ENCODE measurements at places on chromosomes 12 and 14. TPM values are rescaled to one million over a fixed set of nuclear protein-coding genes. Genes with fewer than 3 reads are reported as not detected.
A peak's percentile ranks its signal among the peaks of the same experiment; 100 is the strongest.

DNA sequence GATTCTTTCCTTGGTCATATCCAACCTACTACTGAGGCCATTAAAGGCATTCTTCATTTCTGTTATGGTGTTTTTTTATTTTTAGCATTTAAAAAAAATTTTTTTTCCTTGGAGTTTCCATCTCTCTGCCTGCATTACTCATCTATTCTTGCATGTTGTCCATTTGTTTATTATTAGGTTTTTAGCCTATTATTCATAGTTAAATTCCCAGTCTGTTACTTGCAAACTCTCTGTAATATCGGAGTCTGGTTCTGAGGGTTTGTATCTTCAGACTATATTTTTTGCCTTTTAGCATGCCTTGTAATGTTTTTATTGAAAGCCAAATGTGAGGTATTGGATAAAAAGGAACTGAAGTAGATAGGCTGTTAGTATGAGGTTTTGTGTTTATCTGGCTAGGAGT lies 284.3 kb downstream of the FUT8 start:
- no peak overlapping the region for H3K4me3 ChIP-seq
- no peaks in the 10 kb centered on the region for H3K27me3 ChIP-seq
- no peaks in the 10 kb centered on the region for H3K36me3 ChIP-seq
- no peaks in the 10 kb centered on the region for H3K4me1 ChIP-seq
- no peak overlapping the region for H3K27ac ChIP-seq
- DNase-seq = no peak

DNA sequence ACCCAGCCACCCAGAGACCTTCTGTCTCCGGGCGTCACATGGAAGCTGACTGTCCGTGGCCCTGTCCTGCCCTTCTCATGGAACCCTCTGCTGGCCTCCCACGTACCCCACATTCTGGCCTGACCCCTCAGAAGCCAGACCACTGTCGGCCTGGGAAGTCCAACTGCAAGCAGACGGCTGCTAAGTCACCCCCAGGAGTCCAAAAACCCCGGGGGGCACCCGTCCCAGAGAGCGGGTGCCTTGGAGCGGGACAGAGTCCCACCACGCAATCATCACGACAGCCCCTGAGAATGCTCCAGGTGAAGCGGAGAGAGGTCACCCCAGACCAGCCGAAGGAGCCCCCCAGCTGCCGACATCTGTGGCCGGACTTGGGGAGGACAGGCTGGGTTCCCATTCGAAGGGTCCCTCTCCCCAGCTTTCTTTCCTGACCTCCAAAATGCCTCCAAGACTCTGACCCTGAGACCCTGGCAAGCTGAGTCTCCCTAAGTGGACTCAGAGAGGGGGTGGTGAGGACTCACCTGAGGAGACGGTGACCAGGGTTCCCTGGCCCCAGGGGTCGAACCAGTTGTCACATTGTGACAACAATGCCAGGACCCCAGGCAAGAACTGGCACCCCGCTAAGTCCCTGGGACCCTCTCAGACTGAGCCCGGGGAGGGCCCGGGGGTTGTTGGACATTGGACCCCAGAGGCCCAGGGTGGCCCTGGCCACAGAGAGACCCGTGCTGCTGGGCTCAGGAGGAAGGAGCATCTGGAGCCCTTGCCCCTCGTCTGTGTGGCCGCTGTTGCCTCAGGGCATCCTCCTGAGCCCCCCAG lies 337.1 kb downstream of the TMEM121 start:
- no peaks in the 10 kb centered on the region for H3K36me3 ChIP-seq
- H3K4me3 ChIP-seq = no peak overlapping the region
- H3K27ac ChIP-seq = no peak overlapping the region

DNA sequence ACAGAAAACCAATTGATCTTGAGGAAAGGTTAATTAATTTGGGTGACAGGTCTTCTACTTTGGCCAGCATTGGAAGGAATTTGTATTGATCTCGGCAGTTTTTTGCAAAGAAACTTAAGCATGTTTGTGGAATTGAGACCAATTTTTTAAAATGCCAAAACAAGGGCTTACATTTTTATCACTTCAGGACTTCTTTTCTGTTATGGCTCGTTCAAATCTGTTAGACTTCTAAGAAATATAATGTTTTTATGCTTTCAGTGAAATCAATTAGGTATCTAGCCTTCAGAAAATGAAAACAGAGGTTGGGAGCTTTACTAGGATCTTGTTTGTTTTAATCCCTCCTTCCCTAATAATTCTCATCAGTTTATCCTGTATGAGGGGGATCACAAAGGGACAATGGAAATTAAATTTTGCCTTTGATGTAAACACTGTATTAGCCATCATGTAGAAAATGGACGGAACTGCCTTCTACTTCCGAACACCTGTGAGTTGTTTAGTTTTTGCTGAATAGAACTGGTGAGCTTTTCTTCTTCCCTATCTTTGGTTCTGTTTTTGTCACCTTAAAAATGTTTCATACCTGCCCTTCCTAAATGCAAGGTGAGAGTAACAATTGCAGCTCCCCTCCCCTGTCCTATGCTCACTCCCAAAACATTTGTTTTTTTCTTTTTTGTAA lies 7.8 kb downstream of the FOXA1 start:
- peak overlapping the region; percentile 95 for H3K27ac ChIP-seq
- peak overlapping the region; percentile 4 for H3K4me3 ChIP-seq
- no peaks in the 10 kb centered on the region for H3K36me3 ChIP-seq

The GNG2 gene
- polyA plus RNA-seq = 6.6 TPM

- no peak overlapping the region for H3K4me3 ChIP-seq
- no peak for DNase-seq
- H3K4me1 ChIP-seq = peaks cover 14% of the 10 kb centered on the region
- no peak overlapping the region for H3K27ac ChIP-seq
- H3K27me3 ChIP-seq = no peaks in the 10 kb centered on the region
- H3K36me3 ChIP-seq = no peaks in the 10 kb centered on the region
These were observed 103.0 kb downstream of the LIN7A start for GRCh38 chr12:80834724-80835123.

GRCh38 chr12:130639476-130640424 lies 76.3 kb downstream of the RIMBP2 start:
- H3K27ac ChIP-seq = no peak overlapping the region
- H3K27me3 ChIP-seq = no peaks in the 10 kb centered on the region
- no peaks in the 10 kb centered on the region for H3K4me1 ChIP-seq
- DNase-seq = no peak
- no peak overlapping the region for H3K4me3 ChIP-seq
- H3K36me3 ChIP-seq = no peaks in the 10 kb centered on the region

The CAPZA3 gene
- polyA plus RNA-seq = not detected

DNA sequence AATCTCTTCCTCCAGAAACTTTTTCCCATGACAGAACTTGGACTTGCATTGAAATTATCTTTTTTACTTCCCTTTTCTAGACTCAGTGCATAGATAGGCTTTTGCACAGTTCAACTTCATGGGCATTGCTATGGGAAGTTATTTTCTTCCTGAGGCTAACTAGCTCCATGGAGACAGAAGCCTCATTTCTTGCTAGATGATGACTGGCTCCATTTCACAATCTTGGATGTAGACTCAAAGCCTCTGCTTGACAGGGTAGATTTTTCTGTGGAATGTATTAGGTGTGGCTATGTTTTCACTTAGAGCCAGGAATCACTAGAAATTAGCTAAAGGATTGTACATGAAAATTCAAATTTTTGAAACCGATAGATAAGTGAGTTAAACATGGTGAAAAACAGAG lies 884.1 kb upstream of the MGAT4C start:
- no peaks in the 10 kb centered on the region for H3K4me1 ChIP-seq
- peak; percentile 11 for DNase-seq
- no peaks in the 10 kb centered on the region for H3K27me3 ChIP-seq
- H3K27ac ChIP-seq = no peak overlapping the region

DNA sequence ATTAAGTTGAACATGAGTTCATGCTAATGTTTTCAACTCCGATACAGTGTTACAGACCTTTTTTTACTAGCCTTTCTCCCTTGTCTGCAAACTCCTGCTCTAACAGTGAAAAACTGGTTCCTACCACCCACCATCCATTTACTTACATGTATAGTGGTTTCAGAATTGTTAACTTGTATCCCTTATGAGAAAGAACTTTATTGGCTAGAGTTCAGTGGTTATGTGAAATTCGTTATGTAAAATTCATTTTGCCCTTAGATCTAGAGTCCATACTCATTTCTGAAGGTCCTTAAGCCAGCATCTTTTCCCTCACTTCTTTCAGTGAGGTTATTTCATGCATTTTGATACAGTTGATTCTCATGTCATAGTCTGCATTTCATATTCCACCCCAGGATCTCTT lies 51.0 kb downstream of the PRKCH start:
- no peak overlapping the region for H3K27ac ChIP-seq
- H3K4me1 ChIP-seq = no peaks in the 10 kb centered on the region
- H3K36me3 ChIP-seq = no peaks in the 10 kb centered on the region

GRCh38 chr12:55720894-55721444 lies 776 bp downstream of the RDH5 start:
- DNase-seq = peak; percentile 74
- H3K4me1 ChIP-seq = peaks cover 25% of the 10 kb centered on the region
- peak overlapping the region; percentile 95 for H3K27ac ChIP-seq
- H3K27me3 ChIP-seq = no peaks in the 10 kb centered on the region
- H3K4me3 ChIP-seq = no peak overlapping the region

- no peak overlapping the region for H3K4me3 ChIP-seq
- H3K4me1 ChIP-seq = no peaks in the 10 kb centered on the region
- H3K36me3 ChIP-seq = no peaks in the 10 kb centered on the region
- no peak overlapping the region for H3K27ac ChIP-seq
These were observed 19.6 kb upstream of the TMEM30B start for GRCh38 chr14:61300754-61301153.

The SERPINA5 gene
- polyA plus RNA-seq = 98.7 TPM

DNA sequence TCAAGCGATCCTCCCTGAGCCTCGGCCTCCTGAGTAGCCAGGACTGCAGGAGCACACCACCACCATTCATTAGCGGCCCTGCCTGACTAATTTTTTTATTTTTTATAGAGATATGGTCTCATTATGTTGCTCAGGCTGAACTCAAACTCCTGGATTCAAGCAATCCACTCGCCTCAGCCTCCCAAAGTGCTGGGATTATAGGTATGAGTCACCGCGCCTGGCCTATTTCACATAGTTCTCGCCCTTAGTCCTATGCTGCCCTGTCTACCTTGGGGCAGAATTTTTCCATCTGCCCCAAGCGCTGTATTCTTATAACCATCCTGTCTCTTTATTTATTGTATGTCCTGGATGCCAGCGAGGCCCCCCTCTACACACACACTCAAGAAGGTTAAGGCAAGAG lies 50.9 kb upstream of the BCL2L14 start:
- H3K27ac ChIP-seq = no peak overlapping the region
- no peaks in the 10 kb centered on the region for H3K36me3 ChIP-seq
- peak; percentile 23 for DNase-seq
- no peaks in the 10 kb centered on the region for H3K27me3 ChIP-seq

The ETV6 gene
- polyA plus RNA-seq = 9.7 TPM

GRCh38 chr14:99262977-99263448 lies 9.0 kb downstream of the BCL11B start:
- no peak overlapping the region for H3K27ac ChIP-seq
- DNase-seq = no peak
- H3K27me3 ChIP-seq = peaks cover 11% of the 10 kb centered on the region
- H3K4me3 ChIP-seq = no peak overlapping the region
- H3K4me1 ChIP-seq = no peaks in the 10 kb centered on the region
- no peaks in the 10 kb centered on the region for H3K36me3 ChIP-seq

The FBXO33 gene
- polyA plus RNA-seq = 12.0 TPM

- H3K36me3 ChIP-seq = peaks cover 4% of the 10 kb centered on the region
- H3K27me3 ChIP-seq = no peaks in the 10 kb centered on the region
- H3K4me1 ChIP-seq = no peaks in the 10 kb centered on the region
- peak; percentile 36 for DNase-seq
- no peak overlapping the region for H3K4me3 ChIP-seq
These were observed 20.9 kb downstream of the HEBP1 start for GRCh38 chr12:12979126-12979525.

GRCh38 chr12:46382408-46382963 lies 9.9 kb upstream of the SLC38A2 start:
- H3K4me1 ChIP-seq = peaks cover 31% of the 10 kb centered on the region
- no peaks in the 10 kb centered on the region for H3K27me3 ChIP-seq
- H3K4me3 ChIP-seq = peak overlapping the region; percentile 27
- peak overlapping the region; percentile 99 for H3K27ac ChIP-seq
- no peaks in the 10 kb centered on the region for H3K36me3 ChIP-seq

The TAS2R7 gene
- not detected for polyA plus RNA-seq

DNA sequence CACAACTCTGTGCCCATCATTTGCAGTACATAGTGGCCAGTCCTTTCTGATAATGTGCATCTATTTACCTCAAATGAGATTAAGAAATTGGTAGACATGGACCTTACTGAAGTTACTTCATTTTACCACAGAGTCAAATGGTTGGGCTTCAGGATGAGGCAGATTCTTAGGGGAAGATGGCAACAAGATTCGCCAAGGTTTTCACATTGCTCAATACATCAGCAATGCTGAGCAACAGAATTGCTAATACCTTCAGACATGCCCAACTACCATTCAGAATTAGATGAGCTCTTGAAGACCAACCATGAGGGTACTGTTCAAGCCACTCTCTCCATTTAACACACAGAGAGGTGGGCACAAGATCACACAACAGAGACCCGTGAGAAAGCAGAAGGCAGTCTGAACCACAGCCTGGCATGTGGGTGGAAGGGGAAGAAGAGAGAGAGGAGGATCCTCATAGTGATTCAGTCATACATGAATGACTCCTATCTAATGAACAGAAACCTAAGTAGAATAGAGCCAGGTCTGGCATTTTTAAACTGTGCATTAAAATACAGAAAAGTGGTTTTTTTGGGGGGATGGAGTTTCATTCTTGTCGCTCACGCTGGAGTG lies 28.5 kb downstream of the CPM start:
- no peak for DNase-seq
- H3K36me3 ChIP-seq = no peaks in the 10 kb centered on the region
- H3K27me3 ChIP-seq = no peaks in the 10 kb centered on the region
- no peak overlapping the region for H3K27ac ChIP-seq

DNA sequence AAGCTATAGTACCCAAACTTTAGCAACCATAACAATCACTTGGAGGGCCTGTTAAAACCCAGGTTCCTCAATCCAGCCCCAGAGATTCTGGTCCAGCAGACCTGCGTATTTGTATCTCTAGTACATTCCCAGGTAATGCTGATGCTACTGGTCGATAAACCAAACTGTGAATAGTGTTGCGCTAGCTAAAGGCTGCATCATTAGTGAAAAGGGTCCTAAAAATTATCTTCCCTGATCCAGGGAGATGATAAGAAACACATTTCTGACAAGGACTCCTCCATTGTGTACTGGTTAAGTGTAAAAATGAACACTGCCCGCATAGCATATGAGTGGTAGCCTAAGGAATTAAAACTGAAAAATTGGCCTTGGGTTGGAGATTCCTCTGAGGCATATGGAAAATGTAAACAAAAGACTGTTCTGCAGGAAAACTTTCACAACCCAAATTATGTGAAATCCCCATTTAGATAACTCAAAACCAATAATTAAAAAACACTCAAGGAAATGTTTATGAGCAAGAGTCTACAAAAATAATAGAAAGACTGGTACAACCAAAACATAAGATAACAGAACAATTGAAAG lies 322.7 kb downstream of the CEP128 start:
- no peak overlapping the region for H3K4me3 ChIP-seq
- DNase-seq = no peak
- no peak overlapping the region for H3K27ac ChIP-seq
- H3K4me1 ChIP-seq = no peaks in the 10 kb centered on the region
- H3K36me3 ChIP-seq = no peaks in the 10 kb centered on the region

The SDR9C7 gene
- not detected for polyA plus RNA-seq

The CCDC60 gene
- not detected for polyA plus RNA-seq

Measured in hepatocyte (in vitro differentiated cells).